ENCODE measurements at places on chromosomes 12 and 14. TPM values are rescaled to one million over a fixed set of nuclear protein-coding genes. Genes with fewer than 3 reads are reported as not detected.
A peak's percentile ranks its signal among the peaks of the same experiment; 100 is the strongest.

MMP17 gene
- 0.78 TPM for total RNA-seq

- DNase-seq = no peak
These were observed 473.1 kb downstream of the EGLN3 start for GRCh38 chr14:33477797-33478196.

GRCh38 chr12:47889040-47889439 is 15.8 kb downstream of the VDR start:
- DNase-seq = no peak

DNA sequence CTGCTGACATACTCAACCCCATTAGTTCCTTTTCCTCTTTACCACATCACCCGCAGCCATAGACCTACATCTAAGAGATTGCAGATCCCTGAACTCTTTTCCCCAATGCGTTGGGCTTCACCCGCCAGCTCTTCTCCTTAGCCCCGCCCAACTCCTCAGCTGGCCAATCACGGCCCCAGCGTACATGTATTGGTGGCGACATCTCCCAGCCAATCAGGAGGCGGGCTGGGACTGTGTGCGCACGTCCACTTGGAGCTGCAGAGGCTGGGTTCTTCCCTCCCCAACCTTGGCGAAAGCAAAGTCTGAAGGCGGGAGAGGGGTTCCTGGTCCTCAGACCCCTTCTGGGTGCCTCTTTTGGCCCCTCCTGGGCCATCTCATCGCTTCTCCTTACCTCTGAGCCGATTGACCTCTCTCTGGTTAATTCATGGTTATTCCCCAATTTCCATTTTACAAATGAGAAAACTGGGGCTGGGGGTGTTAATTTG is 11.0 kb downstream of the PDE1B start:
- peak; percentile 94 for DNase-seq

PTPRQ gene
- total RNA-seq = 0.38 TPM

DNA sequence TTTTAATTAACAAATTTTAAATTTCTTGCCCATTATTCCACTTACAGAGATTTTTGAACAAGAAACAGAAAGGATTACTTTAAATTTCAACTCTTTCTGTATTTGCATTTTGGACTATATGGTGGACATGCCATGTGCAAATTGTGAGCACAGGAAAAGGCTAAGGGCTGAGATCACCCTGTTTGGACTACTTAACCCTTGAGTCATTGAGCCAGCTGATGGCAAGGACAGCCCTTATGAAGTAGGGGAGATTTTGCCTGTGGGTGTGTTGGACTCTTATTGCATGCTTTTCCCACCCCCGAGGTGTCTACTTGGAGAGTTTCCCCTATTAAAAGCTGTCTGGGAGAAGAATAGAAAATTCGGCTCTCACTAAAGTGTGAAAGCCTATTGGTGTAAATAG is 17.2 kb downstream of the DERA start:
- DNase-seq = no peak

DNA sequence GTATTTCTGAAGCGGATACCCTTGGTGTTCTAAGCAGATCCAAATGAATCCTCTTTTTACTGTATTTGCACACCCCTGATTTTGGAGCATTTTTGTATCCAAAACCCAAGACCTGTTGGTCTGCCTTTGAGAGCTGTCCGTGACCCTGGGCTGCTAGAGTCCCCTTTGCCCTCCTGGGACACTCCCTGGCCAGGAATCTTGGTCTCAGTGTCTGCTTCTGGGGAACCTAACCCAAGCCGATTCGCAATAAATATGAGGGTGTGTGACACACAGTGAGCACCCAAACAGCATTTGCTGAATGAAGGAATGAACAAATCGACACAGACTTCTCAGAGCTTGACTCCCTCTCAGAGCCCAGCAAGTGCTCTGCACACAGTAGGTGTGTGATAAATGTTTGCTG is 92.9 kb downstream of the SCARB1 start:
- no peak for DNase-seq

DNA sequence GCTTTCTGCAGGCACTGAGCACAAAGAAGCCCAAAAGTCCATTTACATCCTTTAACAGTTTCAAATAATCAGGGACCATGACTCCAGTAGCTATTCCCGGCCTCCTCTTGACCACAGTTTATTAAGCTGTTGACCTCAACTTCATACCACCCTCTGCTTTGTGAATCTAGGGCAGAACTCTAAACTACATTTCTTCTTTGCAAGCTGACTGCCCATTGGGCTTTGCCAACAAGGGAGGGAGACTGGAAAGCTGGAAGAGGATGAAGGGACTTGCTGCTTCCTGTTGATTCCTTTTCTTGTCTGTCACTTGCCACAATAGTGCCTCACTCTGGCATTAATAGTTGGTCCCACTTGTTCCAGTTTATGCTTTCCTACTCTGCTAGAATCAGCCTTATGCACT is 2.7 kb downstream of the CGRRF1 start:
- no peak for DNase-seq

DNA sequence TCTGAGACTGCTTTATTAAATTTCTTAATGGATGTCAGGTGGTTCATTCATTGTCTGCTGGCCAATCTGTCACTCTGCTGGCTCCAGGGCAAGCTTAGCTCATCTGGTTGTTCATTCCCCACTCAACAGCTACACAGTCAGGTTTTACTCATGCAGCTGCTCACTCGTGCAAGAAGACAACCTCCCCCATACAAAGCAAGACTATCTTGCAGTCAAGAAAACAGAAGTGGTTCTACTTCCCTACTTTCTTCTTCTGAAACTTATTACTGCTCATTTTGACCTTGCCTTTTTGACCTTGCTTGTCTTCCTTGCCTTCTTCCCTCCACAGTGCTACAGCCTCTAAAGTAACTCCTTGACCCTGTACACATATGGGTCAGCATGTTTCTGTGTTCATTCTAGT is 277.9 kb downstream of the SSPN start:
- DNase-seq = no peak

DNA sequence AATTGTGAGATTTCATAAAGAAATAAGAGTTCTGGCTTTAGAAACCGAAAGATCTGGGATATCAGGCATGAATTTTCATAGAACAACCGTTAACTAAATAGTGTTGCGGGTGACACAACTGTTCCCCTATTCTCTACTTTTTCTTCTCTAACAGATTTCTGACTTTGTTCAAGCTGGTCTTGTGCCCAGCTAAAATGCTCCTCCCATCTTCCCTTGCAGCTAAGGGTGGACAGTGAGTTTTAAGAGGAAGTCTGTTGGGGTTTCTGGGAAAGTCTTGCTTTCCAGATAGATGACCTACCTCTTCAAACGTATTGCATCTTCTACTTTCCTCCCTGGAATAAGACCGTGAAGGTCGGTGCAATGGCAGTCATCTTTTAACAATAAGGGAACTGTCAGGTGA is 18.7 kb downstream of the CCDC63 start:
- DNase-seq = no peak

- no peak for DNase-seq
These were observed 210.9 kb upstream of the ARID2 start for GRCh38 chr12:45518291-45519235.

- DNase-seq = no peak
These were observed 393.2 kb downstream of the BCAT1 start for GRCh38 chr12:24555730-24556129.

DNA sequence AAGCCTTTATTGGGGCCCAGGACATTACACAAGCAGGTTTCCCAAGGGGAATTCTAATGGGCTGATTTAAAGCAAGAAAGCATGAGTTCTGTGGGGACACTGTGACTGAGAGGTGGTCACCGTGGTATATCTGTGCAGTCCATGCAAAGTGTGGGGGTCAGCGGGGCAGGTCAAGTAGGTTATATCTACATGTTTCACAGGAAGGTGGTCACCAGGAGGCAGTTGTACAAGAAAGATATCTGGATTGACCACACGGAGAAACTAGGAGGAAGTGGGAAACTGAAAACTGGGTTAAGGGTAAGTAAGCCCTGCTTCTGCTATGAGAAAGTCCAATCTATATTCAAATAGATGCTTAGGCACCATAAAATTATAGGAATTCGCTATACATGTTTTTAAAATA is 77.8 kb upstream of the CNOT2 start:
- DNase-seq = no peak

LRP6 gene
- 27.4 TPM for total RNA-seq

DNA sequence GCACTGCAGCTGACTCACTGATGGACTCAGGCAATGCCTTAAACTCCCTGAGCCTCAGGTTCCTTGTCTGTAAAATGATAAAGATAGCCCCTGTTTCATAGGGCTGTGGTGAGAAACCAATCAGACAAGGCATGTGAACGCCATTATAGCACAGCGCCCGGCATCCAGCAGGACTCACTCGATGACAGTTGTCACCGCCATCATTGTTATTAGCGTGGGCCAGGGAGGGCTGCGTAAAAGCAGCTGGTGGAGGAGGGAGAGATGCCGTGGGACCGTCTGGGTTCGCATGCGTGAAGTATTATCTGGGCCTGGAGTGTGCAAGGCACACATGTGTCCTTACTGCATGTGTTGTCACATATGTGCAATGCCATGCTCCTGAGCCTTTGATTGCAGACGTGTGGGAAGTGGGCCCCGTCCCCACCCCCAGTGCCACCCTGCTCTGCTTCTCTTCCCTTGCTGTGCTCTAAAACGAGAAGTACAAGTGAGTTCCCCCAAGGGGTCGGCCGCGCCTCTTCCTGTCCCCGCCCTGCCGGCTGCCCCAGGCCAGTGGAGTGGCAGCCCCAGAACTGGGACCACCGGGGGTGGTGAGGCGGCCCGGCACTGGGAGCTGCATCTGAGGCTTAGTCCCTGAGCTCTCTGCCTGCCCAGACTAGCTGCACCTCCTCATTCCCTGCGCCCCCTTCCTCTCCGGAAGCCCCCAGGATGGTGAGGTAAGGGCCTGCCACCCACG is at the start of gene PTPN6:
TSS of gene PTPN6 (plus strand) at position 546 of the 730 bp plus-strand sequence. CDS start at position 703, 157 bp downstream.
- peak; percentile 91 for DNase-seq

EFS gene
- total RNA-seq = 3.7 TPM

DNA sequence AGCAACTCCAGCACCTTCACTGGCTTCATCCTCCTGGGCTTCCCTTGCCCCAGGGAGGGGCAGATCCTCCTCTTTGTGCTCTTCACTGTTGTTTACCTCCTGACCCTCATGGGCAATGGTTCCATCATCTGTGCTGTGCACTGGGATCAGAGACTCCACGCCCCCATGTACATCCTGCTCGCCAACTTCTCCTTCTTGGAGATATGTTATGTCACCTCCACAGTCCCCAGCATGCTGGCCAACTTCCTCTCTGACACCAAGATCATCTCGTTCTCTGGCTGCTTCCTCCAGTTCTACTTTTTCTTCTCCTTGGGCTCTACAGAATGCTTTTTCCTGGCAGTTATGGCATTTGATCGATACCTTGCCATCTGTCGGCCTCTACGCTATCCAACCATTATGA is 6.8 kb downstream of the OR11G2 start:
- no peak for DNase-seq

GRCh38 chr12:132023658-132024057 is 73.9 kb downstream of the EP400 start:
- DNase-seq = no peak

CRADD gene
- 50.8 TPM for total RNA-seq

- peak; percentile 47 for DNase-seq
These were observed 56.7 kb downstream of the BEGAIN start for GRCh38 chr14:100530270-100531072.

DNA sequence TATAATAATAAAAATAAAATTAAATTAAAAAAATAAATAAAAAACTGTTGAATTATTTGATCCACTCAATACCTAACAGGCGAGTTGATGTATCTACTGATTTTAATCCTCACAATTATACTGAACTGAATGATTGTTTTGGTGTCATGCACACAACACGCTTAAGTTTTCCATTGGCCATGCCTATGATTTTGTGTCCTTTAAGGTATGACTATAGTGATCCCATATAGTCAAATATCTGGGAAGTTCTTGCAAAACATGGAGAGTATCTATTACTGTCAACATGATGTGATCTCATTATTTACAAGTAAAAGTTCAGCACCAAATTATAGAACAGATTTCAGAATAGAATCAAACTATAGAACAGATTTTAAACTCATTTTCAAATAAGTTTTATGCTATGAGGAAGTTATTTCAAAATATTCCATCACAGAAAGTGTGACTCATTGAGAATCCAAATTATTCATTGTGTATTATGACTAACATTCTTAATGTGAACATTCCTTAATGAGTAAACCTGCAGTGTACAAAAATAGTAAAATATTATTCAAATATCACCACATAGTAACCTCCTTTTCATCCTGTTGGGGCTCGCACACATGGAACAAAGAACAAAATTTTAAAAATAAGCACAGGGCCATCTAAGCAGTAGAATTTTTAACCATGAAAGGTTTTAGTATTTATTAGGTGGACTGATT is 190.4 kb downstream of the SLC25A21 start:
- DNase-seq = no peak

GRCh38 chr14:74763803-74764531 is 851 bp downstream of the YLPM1 start:
- DNase-seq = no peak

DNA sequence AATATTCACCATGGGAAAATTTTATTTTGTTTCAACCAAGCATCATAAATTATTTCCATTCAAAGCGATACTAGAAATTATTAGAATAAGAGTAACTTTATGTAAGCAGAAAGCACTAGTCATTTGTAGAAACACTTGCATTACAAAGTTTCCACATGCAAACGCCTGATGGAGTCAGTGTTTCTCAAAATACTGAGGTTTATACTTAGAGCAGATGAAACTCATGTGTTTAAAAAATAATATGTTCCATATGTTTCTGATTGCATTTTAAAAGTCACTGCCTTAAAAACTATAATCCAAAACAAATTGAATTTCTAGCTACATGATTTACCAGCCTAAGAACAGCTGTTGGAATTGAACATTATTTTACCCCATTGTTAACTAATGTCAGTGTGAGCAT is 1246.4 kb downstream of the SLC16A7 start:
- DNase-seq = no peak

ITGA7 gene
- 806 TPM for total RNA-seq

AMN gene
- not detected for total RNA-seq

DNA sequence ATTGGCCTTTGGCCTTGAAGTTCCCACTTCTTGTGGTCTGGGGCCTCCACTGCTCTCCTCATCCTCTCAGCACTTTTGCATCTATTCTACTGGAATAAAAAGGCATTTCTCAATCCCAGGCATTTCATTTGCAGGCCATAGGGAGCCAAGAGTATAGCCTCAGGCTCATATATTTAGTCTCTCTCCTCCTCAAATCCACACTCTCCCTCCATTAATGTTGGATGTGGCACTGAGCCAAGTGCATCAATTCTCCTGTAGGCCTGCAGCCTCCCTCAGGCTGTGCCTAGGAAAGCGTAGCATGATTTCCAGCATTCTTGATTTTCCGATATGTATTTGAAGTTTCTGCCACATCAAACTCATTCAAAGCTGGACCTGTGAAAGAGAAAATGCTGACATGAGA is 211.5 kb upstream of the CPNE8 start:
- no peak for DNase-seq

GRCh38 chr14:36212577-36212976 is 36.1 kb upstream of the PTCSC3 start:
- DNase-seq = no peak

DNA sequence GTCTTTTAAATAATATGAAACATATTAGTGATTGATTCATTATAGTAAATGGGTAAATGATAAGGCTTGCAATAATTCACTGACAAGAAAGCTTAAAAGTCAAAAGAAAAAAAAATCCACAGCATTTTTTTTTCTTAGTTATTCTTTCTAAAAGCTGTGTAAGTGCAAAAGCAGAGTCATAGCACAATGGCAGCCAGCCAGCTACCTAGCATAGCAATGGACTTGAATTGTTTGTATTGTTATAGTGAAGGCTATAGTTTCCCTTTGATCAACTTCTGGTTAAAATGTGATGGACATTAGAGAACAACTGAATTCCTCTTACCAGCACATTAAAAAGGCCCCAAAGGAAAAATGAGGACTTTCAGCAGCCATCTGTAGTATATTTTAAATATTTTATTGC is 232.1 kb downstream of the NAV3 start:
- DNase-seq = no peak

SLC4A8 gene
- 0.86 TPM for total RNA-seq

GRCh38 chr12:81077329-81077685 is 572 bp upstream of the ACSS3 start:
- DNase-seq = peak; percentile 77
